ENCODE measurements at places on chromosomes 4 and X.

- no peak for DNase-seq
These were observed 108.8 kb upstream of the CENPE start for GRCh38 chr4:103306870-103307375.

GRCh38 chr4:102295153-102295862 lies 50.0 kb downstream of the SLC39A8 start:
- no peak for DNase-seq

DNA sequence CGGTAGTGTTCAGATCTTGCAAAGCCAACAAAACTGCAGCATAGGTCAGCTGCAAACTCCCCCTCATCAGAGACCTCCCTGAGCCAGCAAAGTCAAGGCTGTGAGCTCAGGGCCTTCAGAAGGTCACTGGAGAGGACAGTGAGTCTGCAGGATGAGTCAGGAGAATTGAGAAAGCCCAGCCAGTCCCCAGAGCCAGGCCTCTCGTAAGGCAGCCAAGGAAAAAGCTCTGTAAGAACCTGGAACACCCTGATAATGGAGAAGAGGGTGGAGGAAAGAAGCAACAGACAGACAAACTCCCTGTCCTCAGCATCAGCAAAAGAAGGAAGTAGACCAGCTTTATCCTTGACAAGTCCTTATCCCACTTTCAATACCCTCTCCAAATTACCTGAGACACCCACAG lies 33.0 kb downstream of the GRIA3 start:
- no peak for DNase-seq

GRCh38 chr4:10040049-10040892 lies 19.0 kb upstream of the SLC2A9 start:
- no peak for DNase-seq

DNA sequence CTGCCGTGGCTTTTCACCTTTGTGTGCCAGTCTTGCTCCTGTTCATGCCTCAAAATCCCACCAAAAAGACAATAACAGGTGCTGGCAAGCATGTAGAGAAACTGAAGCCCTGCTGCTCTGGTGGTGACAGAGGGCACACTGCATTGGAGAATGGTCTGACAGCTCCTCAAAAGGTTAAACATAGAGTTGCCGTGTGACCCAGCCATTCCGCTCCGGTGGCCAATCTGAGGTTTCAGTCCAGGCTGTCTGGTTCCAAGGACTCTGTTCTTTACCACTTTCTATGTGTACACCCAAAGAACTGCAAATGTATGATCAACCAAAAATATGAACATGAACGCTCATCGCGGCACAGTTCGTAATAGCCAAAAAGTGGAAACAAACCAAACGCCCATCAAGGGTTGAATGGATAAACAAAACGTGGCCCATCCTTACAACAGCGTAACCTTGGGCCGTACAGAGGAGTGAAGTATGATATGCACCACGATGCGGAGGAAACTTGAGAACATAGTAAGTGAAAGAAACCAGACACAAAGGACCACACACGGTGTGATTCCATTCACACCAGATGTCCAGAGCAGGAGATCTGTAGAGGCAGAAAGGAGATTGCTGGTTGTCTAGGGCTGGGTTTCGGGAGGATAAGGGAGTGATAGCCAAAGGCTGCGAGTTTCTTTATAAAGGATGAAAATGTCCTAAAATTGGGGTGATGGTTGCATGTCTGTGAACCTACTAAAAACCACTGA lies 33.6 kb upstream of the WFS1 start:
- no peak for DNase-seq

DNA sequence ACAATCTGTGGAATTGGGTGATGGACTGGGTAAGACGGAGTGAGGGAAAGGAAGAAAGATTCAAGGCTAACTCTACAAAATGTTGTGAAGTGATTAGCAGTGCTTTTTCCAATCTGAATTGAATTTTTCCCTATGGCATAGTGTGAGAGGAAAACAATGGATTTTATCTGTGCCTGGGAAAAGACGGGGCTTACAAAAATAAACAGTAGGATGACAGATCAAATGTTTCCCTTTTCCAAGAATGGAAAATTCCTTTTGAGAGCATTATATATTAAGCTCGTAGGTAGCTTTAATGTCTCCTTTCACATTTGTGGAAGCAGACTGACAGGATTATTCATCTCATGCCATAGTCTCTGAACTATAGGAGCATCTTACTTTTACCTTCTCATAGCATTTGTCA lies 27.8 kb downstream of the ATP11C start:
- no peak for DNase-seq

DNA sequence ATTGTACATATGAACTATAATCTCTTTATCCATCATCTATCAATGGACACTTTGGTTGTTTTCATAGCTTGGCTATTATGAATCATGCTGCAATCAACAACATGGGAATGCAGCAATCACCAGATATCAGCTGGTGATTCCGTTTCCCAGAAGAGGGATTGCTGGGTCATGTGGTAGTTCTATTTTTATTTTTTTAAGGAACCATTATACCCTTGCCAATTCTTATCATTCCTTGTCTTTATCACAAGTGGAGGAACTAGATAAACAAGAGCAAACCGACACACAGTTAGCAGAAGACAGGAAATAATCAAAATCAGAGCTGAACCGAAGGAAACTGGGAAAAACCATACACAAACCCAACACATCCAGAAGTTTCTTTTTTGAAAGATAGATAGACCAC lies 14.5 kb upstream of the LNX1 start:
- no peak for DNase-seq

DNA sequence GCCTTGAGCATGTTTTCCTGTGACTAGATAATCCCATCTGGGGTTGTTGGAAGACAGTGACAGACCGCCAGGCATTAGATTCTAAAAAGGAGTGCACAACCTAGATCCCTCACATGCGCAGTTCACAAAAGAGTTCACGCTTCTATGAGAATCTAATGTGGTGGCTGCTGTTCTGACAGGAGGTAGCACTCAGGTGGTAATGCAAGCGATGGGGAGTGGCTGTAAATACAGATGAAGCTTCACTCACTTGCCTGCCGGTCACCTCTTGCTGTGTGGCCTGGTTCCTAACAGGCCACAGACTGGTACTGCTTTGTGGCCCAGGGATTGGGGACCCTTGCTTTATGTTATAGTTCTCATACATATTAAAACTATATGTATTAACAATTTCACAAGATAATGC lies 81.9 kb upstream of the TMLHE start:
- no peak for DNase-seq

- DNase-seq = no peak
These were observed 60.9 kb upstream of the FHDC1 start for GRCh38 chr4:152875261-152875660.

DNA sequence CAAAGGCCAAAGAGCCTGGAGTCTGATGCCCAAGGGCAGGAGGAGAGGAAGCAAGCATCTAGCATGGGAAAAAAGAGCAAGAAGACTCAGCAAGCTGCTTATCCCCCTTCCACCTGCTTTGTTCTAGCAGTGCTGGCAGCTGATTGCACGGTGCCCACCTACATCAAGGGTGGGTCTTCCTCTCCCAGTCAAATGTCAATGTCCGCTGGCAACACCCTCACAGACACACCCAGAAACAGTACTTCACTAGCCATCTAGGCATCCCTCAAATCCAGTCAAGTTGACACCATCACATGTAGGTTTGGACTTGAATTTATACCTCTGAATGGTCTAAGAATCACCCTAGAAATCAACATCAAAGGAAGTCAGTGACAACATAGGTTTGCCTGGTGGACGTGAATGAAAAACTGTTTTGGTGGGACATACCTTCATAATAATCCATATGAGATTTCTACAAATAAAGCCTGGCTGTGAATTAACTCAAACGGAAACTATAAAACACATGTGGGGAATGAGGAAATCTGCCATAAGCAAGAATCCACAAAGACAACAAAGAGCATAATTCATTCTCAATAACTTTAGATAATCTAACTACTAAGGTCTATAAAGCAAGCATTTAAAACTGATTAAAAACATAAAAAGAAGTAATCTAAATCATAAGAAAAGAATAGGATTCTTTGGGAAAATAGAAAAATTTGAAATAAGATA lies 185.8 kb upstream of the JADE1 start:
- DNase-seq = no peak

- no peak for DNase-seq
These were observed 118.7 kb upstream of the AP1S2 start for GRCh38 chrX:15973299-15973698.

- no peak for DNase-seq
These were observed 533 bp downstream of the IL15 start for GRCh38 chr4:141636771-141637460.

- DNase-seq = no peak
These were observed 175.2 kb downstream of the MGST2 start for GRCh38 chr4:139840773-139841172.

GRCh38 chrX:139237141-139237540 lies 293.4 kb upstream of the F9 start:
- no peak for DNase-seq

DNA sequence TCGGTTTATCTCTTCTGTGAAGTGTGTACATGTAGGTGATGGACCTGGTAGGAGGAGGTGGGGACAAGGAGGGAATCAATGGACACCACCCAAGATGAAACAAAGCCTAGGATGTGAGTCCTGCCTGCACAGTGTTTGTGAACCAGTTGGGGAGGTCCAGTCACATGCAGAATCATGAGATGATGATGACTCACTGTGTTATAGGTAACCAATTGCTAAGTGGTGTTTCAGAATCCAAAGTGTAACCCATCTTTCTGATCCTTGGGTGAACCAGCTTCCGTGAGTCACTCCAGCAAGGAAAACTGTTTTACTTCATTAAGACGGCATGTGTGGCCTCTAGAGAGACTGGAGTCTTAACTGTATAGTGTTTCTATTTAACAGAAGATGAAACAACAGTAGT lies 57.9 kb upstream of the HPF1 start:
- no peak for DNase-seq

GRCh38 chr4:151325111-151325948 lies at the start of gene SH3D19:
TSS of gene SH3D19 (minus strand) at chr4:151325605. CDS start at chr4:151325352, 253 bp downstream.
- DNase-seq = no peak

- DNase-seq = no peak
These were observed 283.8 kb downstream of the IQCM start for GRCh38 chr4:149531861-149532260.

Measured in NCI-H1417 treated with DMSO at 0.1 percent for 48 hours (cell line).